GM23248 (cell line): ENCODE measurements at places on chromosomes 13 and 19. TPM values are rescaled to one million over a fixed set of nuclear protein-coding genes. Genes with fewer than 3 reads are reported as not detected.

ADGRE3 gene
- total RNA-seq, result not detected in 2 replicates

ZNF77 gene
- total RNA-seq, result 0.76 and 1.1 TPM in 2 replicates

IGFL2 gene
- not detected in 2 replicates for total RNA-seq

ERFL gene
- not detected in 2 replicates for total RNA-seq

LILRA1 gene
- total RNA-seq, result not detected in 2 replicates

CEACAM7 gene
- not detected in 2 replicates for total RNA-seq

GRK1 gene
- total RNA-seq, result not detected in 2 replicates

S1PR4 gene
- total RNA-seq, result not detected in 2 replicates

ANKLE1 gene
- 0.54 and 1.4 TPM in 2 replicates for total RNA-seq

RASA3 gene
- total RNA-seq, result 36.7 and 46.2 TPM in 2 replicates

MEIOSIN gene
- not detected in 2 replicates for total RNA-seq

ZNF222 gene
- 2.5 and 6.6 TPM in 2 replicates for total RNA-seq

NLRP7 gene
- not detected in 2 replicates for total RNA-seq

NKPD1 gene
- 0.11 and 0.25 TPM in 2 replicates for total RNA-seq

POLD1 gene
- 15.6 and 18.3 TPM in 2 replicates for total RNA-seq

PSMD8 gene
- 231 and 331 TPM in 2 replicates for total RNA-seq

STARD13 gene
- 13.4 and 16.6 TPM in 2 replicates for total RNA-seq

ADAT3 gene
- 0.22 and 3.2 TPM in 2 replicates for total RNA-seq

PLA2G4C gene
- total RNA-seq, result 0.63 and 0.76 TPM in 2 replicates

ZNF112 gene
- total RNA-seq, result 5.6 and 5.7 TPM in 2 replicates

NPAS1 gene
- total RNA-seq, result 8.6 and 10.6 TPM in 2 replicates

FCER2 gene
- not detected in 2 replicates for total RNA-seq

PRTN3 gene
- total RNA-seq, result not detected in 2 replicates

SOX1 gene
- not detected in 2 replicates for total RNA-seq

KLF2 gene
- 3.3 and 11.3 TPM in 2 replicates for total RNA-seq

SIGLEC11 gene
- total RNA-seq, result not detected in 2 replicates

PLIN5 gene
- not detected in 2 replicates for total RNA-seq

DDX39A gene
- total RNA-seq, result 47.2 and 55.9 TPM in 2 replicates

KIR2DL3 gene
- not detected in 2 replicates for total RNA-seq

SIN3B gene
- 18.7 and 21.0 TPM in 2 replicates for total RNA-seq

KCTD4 gene
- 0.65 and 2.3 TPM in 2 replicates for total RNA-seq

ACER1 gene
- total RNA-seq, result 0.22 and 1.0 TPM in 2 replicates
